Glutamatergic neuron (in vitro differentiated cells): ENCODE measurements at places on chromosomes 3 and 15.

GRCh38 chr15:65559941-65560340 is 29.7 kb downstream of the HACD3 start:
- no peak for DNase-seq

GRCh38 chr3:132522353-132522752 is 74.7 kb upstream of the ACKR4 start:
- no peak for DNase-seq

DNA sequence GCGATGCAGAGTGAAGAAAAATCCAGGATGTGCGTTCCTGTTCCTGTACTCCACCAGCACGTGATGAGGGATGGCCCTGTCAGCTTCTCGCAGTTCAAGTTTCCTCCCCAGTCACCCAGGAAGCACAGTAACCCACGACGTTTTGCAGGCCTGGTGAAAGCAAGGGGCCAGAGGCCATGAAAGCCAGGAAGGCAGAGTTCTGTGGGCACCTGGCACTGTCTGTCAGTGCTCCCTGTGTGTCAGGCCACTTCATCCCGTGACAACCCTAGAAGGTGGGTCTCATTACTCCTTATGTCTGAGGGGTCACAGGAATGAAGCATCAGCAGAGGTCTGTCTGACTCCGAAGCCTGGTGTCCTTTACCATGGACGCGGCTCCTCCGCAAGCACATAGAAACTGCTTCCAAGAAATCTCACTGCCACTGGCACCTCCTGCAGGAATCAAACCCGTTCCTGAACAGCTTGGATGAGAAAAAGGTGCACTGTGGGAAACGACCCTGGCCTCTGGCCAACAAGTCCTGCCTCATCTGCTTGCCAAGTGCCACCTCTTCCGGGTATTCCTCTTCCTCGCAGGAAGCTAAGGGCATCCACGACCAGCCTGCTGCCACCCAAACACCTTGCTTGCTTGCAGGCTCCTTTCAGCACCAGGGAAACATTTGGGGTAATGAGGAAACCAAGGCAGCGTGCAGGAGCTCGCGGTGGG is 14.6 kb downstream of the RAB43 start:
- DNase-seq, result no peak

- no peak for DNase-seq
These were observed 1.2 kb downstream of the ACOX2 start for GRCh38 chr3:58535531-58536500.

DNA sequence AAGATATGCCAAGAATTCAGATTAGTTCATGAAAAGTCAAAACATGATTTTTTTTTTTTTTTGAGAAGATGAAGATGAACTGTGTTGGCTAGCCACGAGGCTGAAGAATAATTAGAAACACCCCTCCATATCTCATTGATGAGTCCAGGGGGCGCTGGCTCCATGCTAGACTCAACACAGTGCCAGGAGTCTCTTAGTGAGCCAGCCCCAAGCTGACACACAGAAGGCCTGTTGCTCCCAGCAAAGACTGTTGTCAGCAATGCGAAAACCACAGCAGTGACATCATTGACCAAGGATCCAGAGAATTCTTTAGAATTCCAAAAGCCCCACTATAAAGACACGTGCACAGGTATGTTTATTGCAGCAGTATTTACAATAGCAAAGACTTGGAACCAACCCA is 185.2 kb downstream of the ANXA2 start:
- DNase-seq, result no peak

- DNase-seq, result no peak
These were observed 264.0 kb upstream of the NSMCE3 start for GRCh38 chr15:29533647-29534046.

- DNase-seq, result no peak
These were observed 291.2 kb upstream of the KCNMB2 start for GRCh38 chr3:178244733-178245709.

GRCh38 chr3:161017971-161018370 is 87.2 kb downstream of the B3GALNT1 start:
- no peak for DNase-seq

- no peak for DNase-seq
These were observed 5.1 kb downstream of the TMOD2 start for GRCh38 chr15:51756482-51756881.

DNA sequence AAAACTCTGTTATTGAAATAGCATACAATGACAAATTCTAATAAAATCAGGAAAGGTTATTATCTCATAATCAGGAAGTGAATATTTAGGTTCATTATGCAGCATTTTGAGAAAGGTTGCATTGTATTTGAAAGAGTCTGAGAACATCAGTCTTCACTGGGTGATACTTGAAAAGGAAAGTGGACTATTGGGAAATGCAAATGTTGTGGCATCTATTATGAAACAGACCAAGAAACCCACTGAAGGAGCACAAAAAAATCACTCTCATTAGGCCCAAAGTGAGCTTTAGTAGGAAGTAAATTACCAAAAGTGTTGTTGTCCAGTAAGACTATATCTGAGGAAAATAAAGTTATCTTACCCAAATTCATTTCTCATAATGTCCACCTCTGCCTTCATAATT is 90.8 kb downstream of the ZPLD1 start:
- no peak for DNase-seq

- DNase-seq, result no peak
These were observed 764.9 kb upstream of the GOLIM4 start for GRCh38 chr3:168860592-168860991.

DNA sequence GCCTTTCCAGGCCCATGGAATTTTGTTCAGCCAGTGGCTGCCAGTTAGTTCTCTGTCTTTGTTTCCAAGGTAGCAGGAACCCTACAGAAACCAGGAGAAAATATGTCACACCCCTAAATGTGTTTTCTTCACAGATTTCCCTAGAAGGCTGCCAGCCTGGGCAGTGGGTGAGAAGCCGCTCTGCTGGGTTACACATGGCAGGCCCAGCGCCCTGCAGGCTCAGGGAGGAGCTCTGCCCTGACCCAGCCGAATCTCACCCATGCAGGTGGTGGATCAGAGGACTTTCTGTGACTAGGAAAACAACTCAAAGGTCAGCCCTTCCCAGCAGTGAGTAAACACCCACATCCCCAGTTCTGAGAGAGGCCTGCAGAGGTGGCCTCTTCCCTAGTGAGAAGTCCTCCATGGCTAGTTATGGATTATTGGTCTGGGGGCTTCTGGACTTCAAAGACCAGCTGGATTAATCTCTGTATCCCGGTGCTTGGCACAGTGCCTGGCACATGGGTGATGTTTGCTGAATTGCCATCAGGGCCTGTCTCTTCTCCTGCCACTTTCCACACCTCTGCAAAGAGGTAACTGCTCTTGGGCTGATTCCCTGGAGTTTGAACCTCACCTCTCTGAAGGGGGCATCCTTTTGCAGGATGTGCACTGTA is 34.7 kb upstream of the BDH1 start:
- no peak for DNase-seq

DNA sequence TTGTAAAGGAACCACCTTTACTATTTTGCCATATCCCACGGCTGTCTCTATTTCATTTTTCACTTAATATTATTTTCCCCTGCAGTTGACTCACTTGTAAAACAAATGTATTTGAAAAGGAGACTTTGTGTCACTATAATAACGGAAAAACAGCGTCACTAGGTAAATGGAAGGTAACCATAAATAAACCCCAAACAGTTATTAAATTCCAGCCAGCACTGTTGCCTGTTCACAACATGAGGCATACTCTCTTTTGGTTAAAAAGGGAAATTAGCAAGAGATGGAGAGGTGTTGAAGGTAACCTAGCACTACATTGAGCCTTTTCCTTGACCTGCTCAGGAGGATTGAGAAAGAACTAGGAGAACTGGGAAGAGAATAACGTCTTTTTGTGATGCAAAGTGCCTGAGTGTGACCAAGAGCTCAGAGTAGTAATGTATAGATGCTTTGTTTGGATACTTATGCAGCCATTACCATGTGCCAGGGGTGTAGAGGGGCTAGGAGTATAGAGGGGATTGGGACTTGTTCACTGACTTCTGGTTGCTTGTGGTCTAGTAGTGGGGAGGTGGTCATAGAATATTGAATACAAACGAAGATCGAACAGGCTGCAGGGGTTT is 19.6 kb downstream of the FLNB start:
- no peak for DNase-seq

GRCh38 chr3:79285380-79285779 is 482.4 kb downstream of the ROBO1 start:
- no peak for DNase-seq

- no peak for DNase-seq
These were observed 881.3 kb upstream of the NR2F2 start for GRCh38 chr15:95449230-95449628.
